ENCODE measurements at places on chromosomes 7 and 10. TPM values are rescaled to one million over a fixed set of nuclear protein-coding genes. Genes with fewer than 3 reads are reported as not detected.

GRCh38 chr7:138170959-138171703 is 94.9 kb downstream of the AKR1D1 start:
- DNase-seq = no peak

DNA sequence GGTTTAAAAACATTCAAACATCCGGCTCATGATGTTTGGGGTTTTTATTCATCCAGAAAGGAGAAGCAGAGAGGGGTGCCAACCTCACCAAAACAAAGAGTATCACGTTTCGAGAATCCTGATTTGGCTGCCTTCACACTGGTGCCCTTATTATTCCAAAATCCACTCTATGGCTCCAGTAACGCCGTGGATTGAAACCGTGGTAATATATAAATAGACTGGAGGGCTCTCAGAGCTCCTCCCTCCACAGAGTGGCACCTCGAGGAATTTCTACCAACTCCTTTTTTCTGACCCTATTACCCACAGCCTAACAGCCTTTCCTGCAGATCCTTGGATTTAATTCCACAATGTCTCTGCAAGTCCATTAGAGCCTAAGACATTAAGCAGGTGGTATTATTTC is 353.6 kb downstream of the CRPPA start:
- no peak for DNase-seq

DNA sequence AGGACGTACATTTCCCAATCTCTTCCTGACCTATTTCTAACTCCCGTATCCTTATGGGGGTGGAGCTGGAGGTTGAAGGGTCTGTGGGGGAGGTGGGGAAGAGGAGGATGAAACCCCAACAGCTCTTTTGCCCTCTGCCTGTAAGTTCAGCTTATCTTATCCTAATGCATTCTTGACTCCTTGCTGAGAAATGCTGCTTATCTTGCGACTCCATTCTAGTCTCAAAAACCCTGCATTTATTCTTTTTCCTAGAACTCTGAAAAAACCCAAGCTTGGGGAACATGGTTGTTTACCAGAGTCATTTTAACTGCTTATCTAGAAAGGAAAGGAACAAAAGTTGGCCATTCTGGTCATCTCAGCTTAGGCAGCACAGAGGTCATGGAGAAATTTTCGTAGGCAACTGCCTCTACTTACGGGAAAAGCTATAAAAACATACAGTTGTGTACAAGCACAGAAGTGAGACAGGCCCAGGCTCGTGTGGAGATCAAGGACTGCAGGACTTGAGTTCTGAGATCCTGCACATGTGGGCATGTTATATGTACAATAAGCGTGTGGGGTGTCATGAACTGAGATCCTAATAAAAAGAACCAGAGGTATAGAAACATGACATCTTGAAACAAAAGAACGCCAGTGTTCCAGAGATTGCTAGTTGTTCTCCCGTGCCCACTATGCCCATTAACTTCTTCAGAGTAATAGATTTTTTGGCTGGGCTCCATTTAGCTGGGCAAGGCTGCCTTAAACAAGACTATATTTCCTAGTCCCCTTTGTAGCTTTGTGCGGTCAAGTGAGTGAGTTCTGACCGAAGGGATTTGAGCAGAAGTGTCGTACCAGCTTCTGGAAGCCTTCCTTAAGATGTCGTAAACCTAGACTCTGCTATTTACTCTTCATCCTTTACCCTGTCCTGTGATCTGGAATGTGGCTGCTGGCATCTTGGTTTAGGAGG is 9.6 kb downstream of the INMT start:
- DNase-seq = no peak

DNA sequence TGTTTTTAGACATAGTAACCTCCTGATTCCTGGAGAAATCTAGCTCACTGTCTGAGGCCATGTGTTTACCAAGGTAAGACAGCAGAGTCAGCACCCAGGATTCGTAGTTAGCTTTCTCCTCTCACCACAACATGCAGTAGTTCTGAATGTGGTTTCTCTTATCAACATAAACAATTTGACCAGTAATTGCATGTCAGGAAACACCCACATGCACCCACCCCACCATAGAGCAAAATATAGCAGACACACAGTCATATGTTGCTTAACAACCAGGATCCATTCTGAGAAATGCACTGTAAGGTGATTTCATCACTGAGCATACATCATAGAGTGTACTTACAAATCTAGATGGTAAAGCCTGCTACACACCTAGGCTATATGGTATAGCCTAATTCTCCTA is 1004.0 kb downstream of the ANKRD7 start:
- DNase-seq = no peak

DNA sequence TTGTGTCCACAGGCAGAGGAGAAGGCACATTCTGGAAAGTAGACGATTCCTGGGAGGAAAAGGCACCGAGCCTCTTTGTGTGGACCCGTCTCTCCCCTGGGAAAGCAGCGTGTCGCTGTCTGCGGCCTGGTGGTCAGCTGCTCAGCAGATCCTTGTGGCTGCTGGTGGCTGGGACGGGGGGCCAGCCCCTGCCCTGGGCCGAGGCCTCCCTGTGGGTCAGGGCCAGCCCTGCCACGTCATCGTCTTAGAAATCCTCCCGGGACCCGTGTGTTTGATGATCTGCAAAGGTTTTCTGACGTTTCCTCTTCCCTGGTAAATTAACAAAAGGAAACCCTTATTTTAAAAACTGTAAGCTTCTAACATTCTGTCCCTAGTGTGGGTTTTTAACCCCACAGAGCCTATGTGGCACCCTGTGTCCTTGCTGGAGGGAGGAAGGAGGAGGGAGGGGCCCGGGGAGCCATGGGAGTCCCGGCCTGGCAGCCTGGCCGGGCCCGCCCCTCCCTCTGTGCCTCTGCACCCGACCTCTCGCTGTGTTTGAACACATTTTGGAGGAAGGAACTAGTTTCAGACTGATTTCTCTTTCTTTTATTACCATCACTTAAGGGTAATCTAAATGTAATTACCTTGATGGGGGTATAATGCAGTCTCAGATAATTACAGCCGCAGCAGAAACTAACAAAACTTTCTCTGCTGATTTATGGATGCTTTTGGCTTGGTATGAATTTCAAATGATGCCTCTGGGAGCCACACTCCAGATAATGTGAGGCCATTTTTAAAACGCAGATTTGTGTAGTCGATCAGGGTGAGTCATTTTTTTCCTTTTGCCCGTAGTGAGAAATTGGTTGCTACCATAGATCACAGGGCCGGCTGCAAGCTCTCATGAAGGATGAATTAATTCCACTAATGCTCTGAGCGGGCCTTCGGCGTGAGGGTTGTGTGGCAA is 85.5 kb downstream of the NKX6-2 start:
- DNase-seq = no peak

NDUFB2 gene
- total RNA-seq = 109 TPM

GPR15LG gene
- total RNA-seq = not detected

GRCh38 chr7:137825489-137825888 is 21.3 kb downstream of the DGKI start:
- no peak for DNase-seq

GRCh38 chr7:15209429-15209828 is 306.9 kb upstream of the DGKB start:
- DNase-seq = no peak

DNA sequence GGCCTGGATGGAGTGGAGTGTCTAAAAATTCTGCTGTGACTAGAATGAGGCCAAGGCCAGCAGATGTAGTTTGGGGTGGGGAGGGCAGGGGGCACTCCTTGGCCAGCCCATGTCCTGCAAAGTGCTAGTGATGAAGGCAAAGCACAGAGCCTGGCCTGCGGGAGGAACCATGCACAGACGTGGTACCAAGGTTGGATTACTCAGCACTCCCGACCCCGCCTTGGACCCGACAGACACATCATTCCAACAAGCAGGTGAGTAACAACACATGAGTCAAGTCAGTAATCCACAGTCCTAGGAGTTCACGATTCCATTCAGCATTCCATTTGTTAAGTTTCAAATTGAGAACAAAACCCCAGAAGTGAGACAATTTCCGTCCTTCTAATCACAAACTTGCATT is 317.3 kb downstream of the TCERG1L start:
- DNase-seq = no peak

DNA sequence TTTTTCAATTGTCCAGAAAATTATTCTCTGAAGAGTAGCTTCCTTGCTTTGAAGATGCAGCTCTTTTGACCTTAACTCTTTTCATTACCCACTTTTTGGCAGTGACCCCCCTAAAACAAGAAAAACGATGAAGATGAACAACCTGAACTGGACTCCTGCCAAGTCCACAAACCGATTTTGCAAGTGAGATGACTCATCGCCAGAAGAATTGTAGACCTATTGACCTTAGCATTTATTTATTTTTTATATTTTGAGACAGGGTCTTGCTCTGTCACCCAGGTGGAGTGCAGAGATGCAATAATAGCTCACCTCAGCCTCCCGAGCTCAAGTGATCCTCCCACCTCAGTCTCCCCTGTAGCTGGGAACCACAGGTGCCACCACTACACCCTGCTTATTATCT is 859.2 kb downstream of the GATA3 start:
- no peak for DNase-seq

DNA sequence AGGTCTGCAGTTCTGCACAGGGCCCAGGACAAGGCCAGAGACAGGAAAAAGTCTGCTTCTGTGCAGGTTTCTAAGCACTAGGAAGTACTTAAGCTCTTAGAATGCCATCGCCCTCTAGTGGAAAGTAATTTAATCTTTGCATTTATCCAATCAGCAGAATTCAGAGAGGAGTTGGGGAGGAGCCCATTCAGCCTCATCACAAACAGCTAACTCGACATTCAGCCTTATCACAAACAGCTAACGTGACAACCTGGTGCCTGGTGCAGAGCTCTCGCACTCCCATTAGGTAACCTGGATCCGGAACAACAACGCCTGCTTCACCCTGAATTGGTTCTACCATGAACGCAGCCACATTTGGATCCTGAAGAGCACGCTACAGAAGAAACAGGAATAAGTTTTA is 15.2 kb downstream of the OAT start:
- DNase-seq = no peak

PDE1C gene
- total RNA-seq = not detected

GRCh38 chr7:148253629-148254028 is 336.9 kb upstream of the C7orf33 start:
- no peak for DNase-seq

DNA sequence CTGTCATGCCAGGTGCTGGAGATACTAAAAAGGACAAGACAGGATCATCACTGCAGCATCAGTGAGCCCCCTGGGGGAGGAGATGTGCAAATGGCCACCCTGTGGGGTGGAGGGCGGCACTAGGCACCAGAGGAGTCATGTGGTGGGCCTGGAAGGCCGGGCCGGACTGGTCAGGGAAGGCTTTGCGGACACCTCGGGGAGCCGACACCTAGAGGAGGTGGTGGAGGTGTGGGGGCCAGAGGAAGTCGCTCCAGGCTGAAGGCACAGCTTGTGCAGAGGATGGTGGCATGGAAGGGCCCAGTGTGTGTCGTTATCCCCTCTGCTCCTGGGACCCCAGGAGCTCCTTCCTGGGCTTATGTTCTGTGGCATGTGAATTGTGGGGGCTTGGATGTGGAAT is 437.7 kb downstream of the RPS24 start:
- no peak for DNase-seq

CPVL gene
- 6.0 TPM for total RNA-seq

LIPM gene
- not detected for total RNA-seq

HTR5A gene
- not detected for total RNA-seq

- no peak for DNase-seq
Measured at GRCh38 chr10:77592946-77593636, 44.5 kb downstream of the KCNMA1 start.

SPDYE5 gene
- not detected for total RNA-seq

DNA sequence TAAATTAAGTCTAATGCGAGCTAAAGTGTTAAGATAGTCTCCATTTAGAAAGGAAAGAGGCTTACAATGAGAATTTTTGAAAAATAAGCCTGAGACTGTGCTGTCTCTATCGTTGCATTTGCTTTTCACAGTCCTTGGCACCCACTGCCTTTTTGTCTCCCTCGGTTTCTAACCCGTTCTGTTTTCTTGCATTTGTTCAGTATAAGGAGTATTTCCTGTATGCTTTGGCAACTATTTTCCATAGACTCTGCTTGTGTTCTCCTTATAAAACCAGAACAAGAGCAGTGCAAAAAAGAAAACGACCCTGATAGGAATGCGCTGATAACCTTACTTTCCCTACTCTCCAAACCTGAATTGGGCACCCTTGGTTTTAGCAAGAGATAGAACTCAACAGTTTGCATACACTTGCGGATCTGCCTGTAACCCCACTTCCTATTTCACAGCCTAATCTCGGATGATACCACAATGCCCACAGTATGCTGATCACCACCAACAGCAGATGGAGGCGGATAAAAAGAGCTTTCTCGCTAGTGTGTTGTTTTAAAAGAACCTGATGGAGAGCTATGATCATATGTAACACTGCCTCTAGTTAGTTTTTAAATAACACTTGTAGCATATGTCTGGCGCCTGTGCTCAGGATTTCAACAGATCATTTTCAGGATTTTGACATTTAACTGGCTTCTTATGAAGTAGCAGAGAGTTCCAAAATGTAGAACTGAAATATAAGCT is 1.6 kb upstream of the ARHGAP12 start:
- no peak for DNase-seq

ZYX gene
- 151 TPM for total RNA-seq

DKK1 gene
- not detected for total RNA-seq

- no peak for DNase-seq
Measured at GRCh38 chr7:65820287-65820950, 52.5 kb upstream of the VKORC1L1 start.

- DNase-seq = no peak
Measured at GRCh38 chr10:792792-793100, 103.3 kb upstream of the DIP2C start.

NRG3 gene
- total RNA-seq = not detected

TMEM184A gene
- not detected for total RNA-seq

ANKRD7 gene
- 0.47 TPM for total RNA-seq

- DNase-seq = no peak
Measured at GRCh38 chr10:33901166-33901565, 566.7 kb upstream of the NRP1 start.

- no peak for DNase-seq
Measured at GRCh38 chr7:123635551-123636359, 19.9 kb upstream of the LMOD2 start.

GRCh38 chr7:130353196-130353595 is 8.6 kb downstream of the CPA5 start:
- DNase-seq = no peak

HIF1AN gene
- total RNA-seq = 45.9 TPM

Measured in T-helper 17 cell (primary cell).